ENCODE measurements at places on chromosomes 13 and 19.

DNA sequence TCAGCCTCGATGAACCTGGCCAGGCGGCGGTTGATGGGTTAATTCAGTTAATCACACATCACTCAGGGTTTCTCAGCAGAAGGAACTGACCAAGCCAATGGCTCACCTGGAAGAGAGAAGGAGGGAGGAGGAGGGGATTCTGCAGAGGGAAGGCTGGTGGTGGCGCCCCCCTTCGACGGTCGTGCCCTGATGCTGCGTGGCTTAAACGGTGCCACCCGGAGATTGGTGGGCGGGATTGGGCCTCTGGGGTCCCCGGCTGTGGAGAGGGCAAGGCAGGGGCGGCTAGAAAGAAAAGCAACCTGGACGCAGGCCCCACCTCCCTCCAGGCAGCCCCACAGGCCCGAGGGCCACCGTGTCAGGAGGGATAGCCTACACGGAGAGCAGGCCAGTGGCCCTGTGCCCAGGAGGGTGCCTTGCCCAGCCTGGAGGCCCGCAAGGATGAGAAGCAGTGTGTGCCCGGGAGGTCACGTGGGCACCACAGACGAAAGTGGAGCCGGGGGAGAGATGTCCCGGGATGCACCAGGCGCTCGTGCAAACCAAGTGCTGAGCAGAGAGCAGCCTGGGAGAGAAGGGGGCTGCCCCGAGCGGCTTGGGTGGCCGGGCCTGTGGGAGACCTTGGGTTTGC is 16.0 kb downstream of the CSNK1G2 start:
- DNase-seq: no peak

- DNase-seq: no peak
Measured at GRCh38 chr19:18220632-18221275, 5.5 kb downstream of the PDE4C start.

DNA sequence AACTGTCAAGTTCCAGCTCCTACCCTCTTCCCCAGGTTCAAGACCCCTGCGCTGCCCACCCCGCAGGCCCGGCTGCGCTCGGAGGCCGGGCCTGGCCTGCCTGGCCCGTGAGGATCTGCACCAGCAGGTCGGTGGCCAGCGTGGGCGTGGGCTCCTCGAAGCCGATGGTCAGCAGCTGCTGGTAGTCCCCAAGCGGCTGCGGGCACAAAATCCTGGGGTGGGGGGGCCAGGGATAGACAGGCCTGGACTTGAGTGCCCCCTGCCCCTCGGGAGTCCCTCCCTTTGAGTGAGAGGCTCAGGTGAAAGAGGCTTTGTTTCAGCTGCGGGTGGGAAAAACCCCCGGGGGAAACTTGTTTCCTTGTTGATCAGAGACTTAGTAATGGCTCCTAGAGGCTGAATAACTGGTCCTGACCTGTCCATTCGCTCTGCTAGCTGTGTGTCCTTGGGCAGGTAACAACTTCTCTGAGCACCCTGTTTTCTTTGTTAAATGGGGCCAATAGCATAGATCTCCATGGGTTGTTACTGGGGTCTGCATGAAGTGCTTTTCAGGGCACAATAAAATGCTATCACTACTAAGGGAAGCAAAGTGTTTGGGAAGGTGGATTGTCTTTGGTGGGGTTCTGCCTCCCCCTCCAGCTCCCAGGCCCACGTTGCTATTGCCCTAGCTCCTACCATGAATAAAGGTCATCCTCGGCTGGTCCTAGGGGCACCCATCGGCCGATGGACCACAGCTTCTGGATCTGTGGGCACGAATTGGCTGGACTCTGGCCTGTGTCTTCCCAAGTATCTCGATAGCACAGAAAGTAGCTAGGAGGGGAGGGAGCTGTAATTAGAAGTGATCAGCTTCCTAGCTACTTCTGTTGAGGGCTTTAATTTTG is 3.5 kb downstream of the C19orf67 start:
- DNase-seq: no peak

DNA sequence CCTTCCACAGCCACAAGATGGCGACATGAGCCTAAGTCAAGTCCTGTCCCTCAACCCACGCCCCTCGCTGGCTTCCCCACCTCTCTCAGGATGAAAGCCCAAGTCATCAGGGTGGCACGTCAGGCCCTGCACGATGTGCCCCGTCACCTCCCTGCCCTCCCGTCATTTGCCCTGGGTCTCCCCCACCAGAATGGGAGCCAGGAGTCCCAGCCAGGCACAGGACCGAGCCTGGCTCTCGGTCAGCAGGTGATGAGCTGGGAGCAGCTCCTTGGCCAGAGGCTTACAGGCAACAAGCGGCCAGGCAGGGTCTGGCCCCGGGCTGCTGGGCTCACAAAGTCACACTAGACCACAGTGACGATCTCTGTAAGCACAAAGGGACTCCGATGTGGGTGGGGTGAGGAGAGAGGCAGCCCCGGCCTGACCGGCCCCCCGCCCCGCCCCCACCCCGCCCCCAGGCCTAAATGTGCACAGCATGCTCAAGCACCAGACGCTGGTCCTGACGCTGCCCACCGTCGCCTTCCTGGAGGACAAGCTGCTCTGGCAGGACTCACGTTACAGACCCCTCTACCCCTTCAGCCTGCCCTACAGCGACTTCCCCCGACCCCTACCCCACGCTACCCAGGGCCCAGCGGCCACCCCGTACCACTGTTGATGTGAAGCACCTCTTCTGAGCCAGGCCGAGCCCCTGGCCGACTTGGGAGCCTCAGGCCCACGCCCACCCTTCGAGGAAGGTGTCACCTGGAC is 7.3 kb downstream of the MRPL4 start:
- DNase-seq: peak; percentile 64

DNA sequence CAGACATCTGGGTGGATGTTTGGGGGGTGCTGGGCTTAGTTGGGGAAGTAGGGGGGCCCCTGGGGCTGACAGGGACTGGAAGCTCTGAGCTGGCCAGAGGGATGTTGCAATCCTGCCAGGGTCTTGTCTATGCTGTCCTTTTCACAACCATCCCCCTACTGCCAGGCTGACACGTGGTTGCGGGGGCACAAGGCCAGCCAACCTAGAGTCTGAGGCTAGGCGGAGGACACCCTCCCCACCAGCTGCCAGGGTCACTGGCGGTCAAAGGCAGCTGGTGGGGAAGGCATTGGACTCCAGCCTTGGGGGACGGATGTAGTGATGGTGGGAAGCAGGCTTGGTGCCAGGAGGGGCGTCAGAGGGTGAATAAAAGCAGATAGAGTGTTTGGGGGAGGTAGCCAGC is 1.6 kb upstream of the APOC1 start:
- no peak for DNase-seq

DNA sequence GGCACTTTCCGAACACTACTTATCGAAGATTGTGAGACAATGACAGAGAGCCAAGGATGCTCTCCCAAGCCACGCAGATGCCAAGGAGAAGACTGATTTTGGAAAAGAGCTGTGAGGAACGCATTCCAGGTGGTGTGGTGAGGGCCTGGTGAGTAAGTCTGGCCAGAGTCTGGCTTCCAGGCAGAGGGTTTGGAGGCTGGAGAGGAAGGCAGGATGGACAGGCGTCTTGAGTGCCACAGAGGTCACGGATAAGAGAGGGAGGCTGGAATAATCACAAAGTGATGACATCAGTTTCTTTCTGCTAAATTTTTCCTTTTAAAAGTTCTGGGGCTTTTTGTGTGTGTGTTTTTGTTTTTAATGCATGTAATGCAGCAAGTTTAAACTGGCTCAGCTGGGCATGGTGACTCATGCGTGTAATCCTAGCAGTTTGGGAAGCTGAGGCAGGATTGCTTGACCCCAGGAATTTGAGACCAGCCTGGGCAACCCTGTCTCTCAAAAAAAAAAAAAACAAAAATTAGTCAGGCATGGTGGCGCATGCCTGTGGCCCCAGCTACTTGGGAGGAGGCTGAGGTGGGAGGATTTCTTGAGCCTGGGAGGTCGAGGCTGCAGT is 235.1 kb downstream of the NALCN start:
- no peak for DNase-seq

- no peak for DNase-seq
Measured at GRCh38 chr19:56725829-56726424, 54.4 kb upstream of the ZNF835 start.

DNA sequence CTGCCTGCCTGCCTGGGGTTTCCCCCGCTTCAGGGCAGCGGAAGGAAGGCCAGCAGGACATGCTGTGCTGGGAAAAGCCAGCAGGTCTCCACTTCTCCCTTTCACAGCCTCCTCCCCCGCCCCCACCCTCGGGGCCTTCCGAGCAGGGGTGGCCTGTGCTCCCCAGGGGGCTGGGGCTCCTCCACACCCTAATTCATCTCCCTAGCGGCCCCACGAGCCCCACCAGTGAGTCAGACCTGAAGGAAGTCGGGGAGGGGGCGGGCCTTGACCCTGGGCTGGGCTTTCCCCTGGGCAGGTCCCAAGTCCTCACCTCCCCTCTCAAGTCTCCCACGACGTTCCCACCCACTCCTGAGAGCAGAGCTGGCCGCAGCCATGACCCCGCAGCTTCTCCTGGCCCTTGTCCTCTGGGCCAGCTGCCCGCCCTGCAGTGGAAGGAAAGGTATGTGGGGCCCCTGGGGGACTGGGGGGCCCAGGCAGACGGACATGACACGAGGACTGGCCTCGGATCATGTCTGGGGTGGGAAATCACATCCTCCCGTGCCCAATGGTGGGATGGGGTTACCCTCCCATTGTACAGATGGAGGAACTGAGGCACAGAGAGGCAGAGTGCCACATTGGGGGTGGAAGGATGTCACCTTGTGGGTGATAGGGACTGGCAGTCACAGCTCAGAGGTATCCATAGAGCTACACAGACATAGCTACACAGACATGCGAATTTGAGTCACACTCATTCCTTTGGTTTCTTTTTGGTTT is at the start of gene EBI3:
EBI3 (plus strand) TSS at position 345 of the 753 bp plus-strand sequence; CDS start at position 373, 28 bp downstream.
- no peak for DNase-seq

- no peak for DNase-seq
Measured at GRCh38 chr19:35038623-35039512, 2.7 kb upstream of the HPN start.

DNA sequence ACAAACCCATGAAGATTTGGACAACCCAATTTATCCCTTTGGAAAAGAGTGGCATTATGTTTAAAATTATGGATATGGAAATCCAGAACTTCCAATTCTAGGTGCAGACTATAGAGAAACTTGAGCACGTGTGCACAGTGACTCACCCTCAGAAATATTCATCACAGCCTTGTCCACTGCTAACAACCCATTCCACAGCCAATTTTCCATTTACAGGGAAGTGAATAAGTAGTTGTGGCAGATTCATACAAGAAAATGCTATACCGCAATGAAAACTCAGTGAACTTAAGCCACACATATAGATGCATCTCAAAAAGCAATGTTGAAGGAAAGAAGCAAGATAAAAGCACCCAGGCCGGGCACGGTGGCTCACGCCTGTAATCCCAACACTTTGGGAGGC is 133.3 kb downstream of the USP12 start:
- no peak for DNase-seq

DNA sequence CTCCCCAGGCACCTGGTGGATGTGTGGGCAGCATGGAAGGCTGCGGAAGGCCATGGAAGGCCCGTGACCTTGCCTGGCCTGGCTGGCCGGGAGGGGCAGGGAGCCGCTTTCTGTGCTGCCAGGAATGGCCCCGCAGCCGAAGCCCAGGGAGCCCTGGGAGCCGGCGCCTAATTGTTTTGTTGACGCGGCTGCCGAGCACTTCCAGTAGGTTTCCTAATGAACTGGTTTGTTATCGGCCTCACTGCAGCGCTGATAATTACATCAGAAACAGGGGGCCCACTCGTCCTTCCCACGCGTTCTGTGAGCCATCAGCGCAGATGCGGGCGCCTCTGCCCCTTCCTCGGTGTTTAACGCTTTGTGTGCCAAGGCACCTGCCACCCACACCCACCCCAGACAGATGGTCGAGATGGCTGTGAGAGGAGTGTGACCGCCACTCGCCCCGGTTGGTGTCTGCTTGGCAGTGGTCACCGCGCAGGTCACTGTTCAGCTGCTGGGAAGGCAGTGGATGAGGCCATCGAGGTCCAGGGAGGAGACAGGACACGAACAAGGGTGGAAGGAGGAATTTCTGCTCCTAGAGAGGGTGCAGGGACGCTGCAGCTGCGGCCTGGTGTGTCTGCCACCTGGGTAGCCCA is 124.5 kb downstream of the KDM4B start:
- peak; percentile 62 for DNase-seq

DNA sequence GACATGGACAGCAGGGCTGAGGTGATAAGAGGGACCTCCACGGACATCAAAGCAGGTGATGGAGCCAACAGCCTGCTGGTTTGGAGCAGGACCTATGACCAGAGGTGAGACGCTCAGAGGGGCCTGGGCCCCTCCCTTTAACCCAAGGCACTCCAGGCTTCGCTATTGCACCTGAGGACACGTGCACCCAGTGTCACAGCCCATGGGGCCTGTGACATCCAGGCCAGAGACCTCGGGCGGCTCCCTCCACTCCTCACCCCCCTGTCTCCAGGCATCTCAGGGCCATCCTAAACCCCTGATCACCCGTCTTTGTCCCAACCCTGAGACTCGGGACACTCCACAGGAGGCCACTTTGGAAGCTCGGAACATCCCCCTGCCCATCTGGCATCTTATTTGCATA is 12.9 kb downstream of the ADGRE5 start:
- DNase-seq: no peak

DNA sequence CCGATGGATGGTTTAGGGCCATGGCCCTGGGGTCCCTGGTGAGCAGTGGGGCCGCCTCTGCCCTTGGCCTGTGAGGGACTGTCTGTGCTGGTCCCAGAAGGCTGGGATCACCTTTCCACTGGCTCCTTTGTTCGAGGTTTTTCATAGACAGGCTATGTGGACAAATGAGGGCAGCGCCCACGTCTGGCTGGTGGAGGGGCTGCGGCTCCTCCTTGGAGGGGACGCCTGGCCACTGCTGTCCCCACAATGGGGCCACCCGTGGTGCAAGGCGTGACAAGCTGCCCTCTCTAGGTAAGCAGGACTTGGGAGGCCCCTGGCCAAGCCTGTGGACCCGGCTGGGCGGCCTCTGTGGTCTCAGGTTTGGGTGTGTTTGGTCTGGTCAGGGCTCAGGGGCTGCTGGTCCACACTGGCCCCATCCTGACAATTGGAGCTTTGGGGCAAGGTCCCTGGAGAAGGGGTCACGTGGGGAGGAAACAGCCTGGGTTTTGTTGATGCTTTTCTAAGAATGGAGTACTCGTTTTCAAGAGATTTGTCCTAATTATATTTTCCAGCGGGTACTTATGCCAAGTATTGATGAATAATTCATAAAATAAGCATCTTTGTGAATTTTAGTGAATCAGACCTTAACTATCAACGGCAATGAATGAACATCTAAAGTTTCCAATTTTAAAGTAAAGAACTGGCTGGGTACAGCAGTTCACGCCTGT is 33.3 kb downstream of the MCF2L start:
- DNase-seq: peak; percentile 87

- DNase-seq: no peak
Measured at GRCh38 chr13:20356444-20356843, 124.3 kb upstream of the GJB6 start.

DNA sequence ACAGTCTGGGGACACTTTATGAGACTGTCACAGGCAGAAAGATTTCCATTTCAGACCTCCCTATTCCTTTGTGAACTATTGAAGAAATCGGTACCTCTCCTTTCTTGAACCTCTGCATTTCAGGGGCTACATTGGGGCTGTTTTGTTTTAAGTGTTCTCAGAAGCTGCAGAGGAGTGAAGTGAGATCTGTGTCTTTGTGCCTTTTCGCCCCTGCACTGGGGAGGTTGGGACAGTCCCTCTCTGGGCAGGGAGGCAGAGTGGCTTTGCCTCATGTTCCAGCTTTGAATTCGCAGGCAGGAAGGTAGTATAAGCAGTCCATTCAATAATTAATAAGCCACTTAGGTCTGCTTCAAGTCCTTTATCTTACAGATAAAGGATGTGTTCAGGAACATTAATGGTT is 9.5 kb upstream of the AMER2 start:
- no peak for DNase-seq

Data from NCI-H1092 treated with DMSO at 0.1 percent for 48 hours (cell line).